ENCODE measurements at places on chromosomes 4 and X. TPM values are rescaled to one million over a fixed set of nuclear protein-coding genes. Genes with fewer than 3 reads are reported as not detected.
A peak's percentile ranks its signal among the peaks of the same experiment; 100 is the strongest.

The AREG gene
- 0.38 TPM for total RNA-seq

DNA sequence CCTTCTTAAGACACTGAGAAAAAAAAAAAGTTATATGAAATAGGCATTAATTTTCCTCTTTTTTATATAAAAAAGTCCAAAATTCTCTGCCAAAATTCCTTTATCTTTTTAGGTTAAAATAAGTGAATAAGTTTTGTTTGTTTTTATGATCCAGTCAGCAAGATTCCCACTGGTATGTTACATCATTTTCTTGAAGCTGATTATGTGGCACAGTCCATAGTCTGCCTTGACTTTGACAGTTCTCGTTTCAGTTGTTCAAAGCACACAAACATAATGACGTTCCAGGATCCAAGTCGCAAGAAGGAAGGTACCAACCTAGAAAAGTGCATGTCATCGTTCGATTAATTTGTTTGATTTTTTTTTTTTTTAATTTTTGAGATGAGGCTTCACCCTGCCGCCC is 9.1 kb downstream of the UCP1 start:
- no peak for DNase-seq
- no peaks in the 10 kb centered on the region for H3K27me3 ChIP-seq
- H3K36me3 ChIP-seq, result no peaks in the 10 kb centered on the region
- no peak overlapping the region for H3K4me3 ChIP-seq

The SPARCL1 gene
- not detected for total RNA-seq

The NUDT10 gene
- not detected for total RNA-seq

The STOX2 gene
- total RNA-seq, result not detected

The KIAA1210 gene
- total RNA-seq, result not detected

The PPP4R3C gene
- total RNA-seq, result not detected

DNA sequence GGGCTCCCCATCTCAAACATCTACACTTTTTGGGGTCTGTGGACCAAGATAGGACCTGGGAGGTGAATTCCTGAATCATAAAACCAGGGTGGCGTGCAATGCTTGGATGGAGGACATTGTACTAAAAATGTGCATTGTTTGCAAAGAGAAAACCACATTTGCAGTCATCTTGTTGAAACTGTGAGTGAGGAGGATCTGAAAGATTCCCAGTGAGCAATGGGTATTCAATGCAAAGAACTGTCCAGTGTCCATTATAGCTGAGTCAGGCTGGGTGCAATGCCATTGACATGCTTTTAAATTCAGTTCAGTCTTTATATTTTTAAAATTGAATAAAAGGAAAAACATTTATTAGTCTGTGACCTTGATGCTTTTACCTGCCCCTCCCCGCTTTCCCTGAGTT is 215.7 kb downstream of the STK32B start:
- no peaks in the 10 kb centered on the region for H3K36me3 ChIP-seq
- no peak overlapping the region for H3K4me3 ChIP-seq
- no peaks in the 10 kb centered on the region for H3K4me1 ChIP-seq
- no peak for DNase-seq
- no peak overlapping the region for H3K27ac ChIP-seq

GRCh38 chr4:47374477-47374876 is 89.0 kb downstream of the COMMD8 start:
- no peak overlapping the region for H3K4me3 ChIP-seq
- no peaks in the 10 kb centered on the region for H3K4me1 ChIP-seq
- no peak for DNase-seq
- no peaks in the 10 kb centered on the region for H3K36me3 ChIP-seq

- H3K36me3 ChIP-seq, result no peaks in the 10 kb centered on the region
- peak; percentile 40 for DNase-seq
- H3K4me1 ChIP-seq, result no peaks in the 10 kb centered on the region
- H3K27ac ChIP-seq, result no peak overlapping the region
These were observed 12.0 kb downstream of the CPLX1 start for GRCh38 chr4:813900-814299.

DNA sequence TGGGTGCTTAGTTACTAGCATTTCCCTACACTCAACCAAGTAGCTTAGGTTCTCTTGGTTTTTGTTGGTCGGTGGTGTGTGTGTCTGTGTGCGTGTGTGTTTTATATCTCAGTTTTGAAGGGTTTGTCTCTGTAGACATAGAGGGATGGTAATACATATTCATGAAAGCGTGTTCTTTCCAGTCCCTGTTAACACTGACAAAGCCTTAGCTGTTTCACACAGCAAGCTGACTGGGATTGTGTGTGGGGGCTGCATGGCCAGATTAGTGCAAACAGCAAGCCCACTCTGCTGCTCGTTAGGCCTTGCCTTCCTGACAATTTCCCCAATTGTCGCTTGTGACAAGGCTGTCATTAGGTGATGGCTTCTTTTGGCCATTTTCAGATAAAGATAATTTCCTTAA is 43.9 kb downstream of the ALPK1 start:
- no peaks in the 10 kb centered on the region for H3K36me3 ChIP-seq
- DNase-seq, result no peak
- no peaks in the 10 kb centered on the region for H3K4me1 ChIP-seq
- H3K27me3 ChIP-seq, result peaks cover 8% of the 10 kb centered on the region

DNA sequence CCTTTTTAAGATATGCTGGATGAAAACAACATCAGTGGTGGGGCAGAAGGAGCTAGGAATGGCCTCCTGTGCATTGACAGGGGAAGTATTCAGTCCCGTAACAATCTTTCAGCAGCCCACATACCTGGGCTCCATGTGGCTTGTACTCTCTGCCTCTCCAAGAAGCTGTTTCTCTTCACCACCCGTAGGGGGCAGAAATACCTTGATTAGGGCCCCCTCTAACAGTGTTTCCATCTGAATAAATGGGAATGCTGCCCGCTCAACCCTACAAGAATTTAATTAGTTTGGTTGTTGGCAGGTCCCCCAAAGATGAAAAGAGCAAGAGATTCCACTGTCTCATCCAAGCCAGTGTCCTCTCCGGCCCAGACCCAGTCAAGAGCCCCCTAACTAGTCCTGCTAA is 155.2 kb downstream of the SMIM20 start:
- H3K4me1 ChIP-seq, result peaks cover 34% of the 10 kb centered on the region
- no peak for DNase-seq
- H3K27me3 ChIP-seq, result no peaks in the 10 kb centered on the region
- H3K27ac ChIP-seq, result no peak overlapping the region
- H3K36me3 ChIP-seq, result peaks cover 17% of the 10 kb centered on the region

The CYP2U1 gene
- 4.3 TPM for total RNA-seq

GRCh38 chrX:116232833-116233232 is 62.3 kb downstream of the AGTR2 start:
- H3K4me3 ChIP-seq, result no peak overlapping the region
- H3K4me1 ChIP-seq, result no peaks in the 10 kb centered on the region
- H3K27me3 ChIP-seq, result no peaks in the 10 kb centered on the region
- no peak for DNase-seq
- H3K27ac ChIP-seq, result no peak overlapping the region
- peaks cover 5% of the 10 kb centered on the region for H3K36me3 ChIP-seq

DNA sequence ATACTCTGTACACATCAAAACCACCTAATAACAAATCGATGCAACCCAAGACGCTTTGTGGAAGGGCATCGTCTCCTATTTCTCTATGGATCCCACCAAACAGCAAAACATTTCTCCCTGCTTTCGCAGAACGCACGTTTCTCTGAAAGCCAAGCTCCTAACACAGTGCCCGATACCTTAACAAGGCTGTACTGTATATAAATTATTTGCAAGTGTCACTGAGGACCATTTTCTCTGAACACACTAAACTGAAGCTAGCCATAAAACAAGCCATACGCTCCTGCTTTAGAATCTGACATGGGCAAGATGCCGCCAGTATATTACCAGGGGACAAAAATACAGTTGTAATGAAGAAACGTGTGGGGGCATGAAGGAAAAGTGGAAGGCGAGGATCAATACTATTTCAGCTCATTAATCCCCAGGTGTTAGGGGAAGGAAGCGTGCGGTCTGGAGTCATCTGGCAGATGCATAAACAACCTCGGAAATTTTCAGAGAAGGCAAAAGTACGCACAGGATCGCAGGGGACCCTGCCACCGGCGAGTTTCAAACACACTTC is 703 bp downstream of the KCNIP4 start:
- no peak overlapping the region for H3K4me3 ChIP-seq
- DNase-seq, result no peak
- H3K4me1 ChIP-seq, result no peaks in the 10 kb centered on the region
- peaks cover 13% of the 10 kb centered on the region for H3K36me3 ChIP-seq

The SPANXN4 gene
- total RNA-seq, result not detected

DNA sequence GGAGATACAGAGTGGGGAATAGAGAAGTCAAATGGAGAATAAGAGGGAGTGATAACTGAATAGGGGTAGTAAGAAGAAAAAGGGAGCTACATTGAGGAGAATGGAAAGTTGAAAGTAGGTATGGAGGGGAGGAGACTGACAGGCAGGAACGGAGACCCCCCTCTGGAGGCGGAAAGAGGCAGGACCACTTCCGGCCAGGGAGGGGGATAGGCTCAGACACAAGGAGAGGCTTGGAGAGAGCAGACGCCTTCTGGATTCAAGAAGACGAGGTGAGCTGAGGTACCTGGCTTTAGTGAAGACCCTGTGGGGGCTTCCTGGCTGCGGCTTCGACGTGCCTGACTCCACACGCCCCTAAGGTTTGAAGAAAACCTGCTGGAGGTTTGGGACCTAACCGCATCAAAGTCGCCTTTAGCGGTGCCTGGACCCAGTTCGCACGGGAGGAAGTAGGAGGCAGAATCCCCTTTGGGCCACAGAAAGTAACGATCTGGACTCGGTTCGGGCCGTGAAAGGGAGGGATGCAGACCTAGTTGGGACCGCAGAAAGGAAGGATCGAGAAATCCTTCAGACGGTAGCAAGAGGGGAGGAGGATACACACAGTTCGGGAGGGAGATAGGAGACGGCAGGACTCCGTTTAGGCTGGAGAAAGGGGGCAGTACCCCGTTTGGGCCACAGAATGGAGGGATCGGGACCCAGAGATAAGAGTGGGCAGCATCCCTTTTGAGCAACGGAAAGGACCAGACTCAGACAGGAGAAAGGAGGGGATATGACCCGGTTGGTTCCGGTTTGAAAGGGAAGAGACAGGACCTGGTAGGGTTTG is at the start of gene TRO:
TSS of gene TRO (plus strand) at position 215 of the 817 bp plus-strand sequence. CDS start 1,423 bp downstream, outside the sequence.
- H3K36me3 ChIP-seq, result no peaks in the 10 kb centered on the region
- H3K27me3 ChIP-seq, result peaks cover 8% of the 10 kb centered on the region

- no peak for DNase-seq
- H3K27me3 ChIP-seq, result peaks cover 22% of the 10 kb centered on the region
These were observed 15.4 kb downstream of the BBS12 start for GRCh38 chr4:122747883-122748282.

The ADGRG2 gene
- 0.11 TPM for total RNA-seq

GRCh38 chr4:71635139-71635748 is 148.6 kb downstream of the GC start:
- peaks cover 5% of the 10 kb centered on the region for H3K36me3 ChIP-seq
- H3K4me3 ChIP-seq, result no peak overlapping the region
- no peak overlapping the region for H3K27ac ChIP-seq
- DNase-seq, result no peak
- no peaks in the 10 kb centered on the region for H3K4me1 ChIP-seq

- no peak overlapping the region for H3K4me3 ChIP-seq
- DNase-seq, result no peak
- H3K36me3 ChIP-seq, result peaks cover 15% of the 10 kb centered on the region
- peaks cover 20% of the 10 kb centered on the region for H3K4me1 ChIP-seq
- no peak overlapping the region for H3K27ac ChIP-seq
- no peaks in the 10 kb centered on the region for H3K27me3 ChIP-seq
These were observed 57.8 kb downstream of the GPRIN3 start for GRCh38 chr4:89249716-89250361.
